Stimulated activated CD8-positive, alpha-beta memory T cell treated with anti-CD3 and anti-CD28 coated beads, Interleukin-15, amount 100 ng/mL, for 4 hours (primary cell): ENCODE measurements at places on chromosomes 5 and 9.

GRCh38 chr9:19788614-19789271 lies at the start of gene SLC24A2:
Gene SLC24A2, minus strand, starts transcription at chr9:19789037.
- DNase-seq = no peak

DNA sequence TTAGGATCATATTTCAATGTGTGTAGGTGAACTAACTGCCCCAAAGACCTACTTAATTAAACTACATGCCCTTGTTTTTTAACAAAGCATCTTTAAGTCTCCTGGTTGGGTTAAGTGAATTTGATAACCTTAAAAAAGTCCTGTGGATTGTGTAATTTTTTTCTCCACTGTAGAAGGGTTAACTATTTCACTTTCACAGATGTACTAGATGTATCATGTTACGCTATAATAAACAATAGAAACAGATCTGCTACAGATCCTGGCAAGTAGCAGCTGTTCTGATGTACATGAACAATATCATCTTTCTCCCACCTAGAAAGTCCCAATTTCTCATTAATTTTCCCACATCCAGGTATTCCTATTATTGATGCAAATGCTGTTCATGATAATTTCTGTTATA lies 18.9 kb downstream of the KIF24 start:
- DNase-seq = no peak

- DNase-seq = no peak
Observed at GRCh38 chr9:33765411-33765810, 29.9 kb upstream of the PRSS3 start.

DNA sequence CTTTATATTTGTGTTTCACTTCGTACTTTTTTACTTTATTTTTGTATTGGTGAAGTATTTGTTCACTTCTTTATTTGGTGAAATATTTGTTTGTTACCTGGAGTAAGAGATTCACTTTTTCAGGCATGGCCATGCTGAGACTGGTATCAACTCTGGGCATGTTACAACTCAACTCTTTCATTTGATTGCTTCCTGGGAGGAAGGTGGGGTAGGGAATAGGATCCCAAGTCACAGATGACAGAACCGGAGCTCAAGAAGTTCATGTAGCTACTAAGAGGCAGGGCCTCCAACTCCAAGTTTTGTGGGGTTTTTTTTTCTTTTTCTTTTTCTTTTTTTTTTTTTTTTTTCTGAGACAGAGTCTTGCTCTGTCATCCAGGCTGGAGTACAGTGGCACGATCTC lies 6.1 kb upstream of the ADGRD2 start:
- no peak for DNase-seq

GRCh38 chr5:87945286-87945650 lies 323.4 kb downstream of the TMEM161B start:
- no peak for DNase-seq

DNA sequence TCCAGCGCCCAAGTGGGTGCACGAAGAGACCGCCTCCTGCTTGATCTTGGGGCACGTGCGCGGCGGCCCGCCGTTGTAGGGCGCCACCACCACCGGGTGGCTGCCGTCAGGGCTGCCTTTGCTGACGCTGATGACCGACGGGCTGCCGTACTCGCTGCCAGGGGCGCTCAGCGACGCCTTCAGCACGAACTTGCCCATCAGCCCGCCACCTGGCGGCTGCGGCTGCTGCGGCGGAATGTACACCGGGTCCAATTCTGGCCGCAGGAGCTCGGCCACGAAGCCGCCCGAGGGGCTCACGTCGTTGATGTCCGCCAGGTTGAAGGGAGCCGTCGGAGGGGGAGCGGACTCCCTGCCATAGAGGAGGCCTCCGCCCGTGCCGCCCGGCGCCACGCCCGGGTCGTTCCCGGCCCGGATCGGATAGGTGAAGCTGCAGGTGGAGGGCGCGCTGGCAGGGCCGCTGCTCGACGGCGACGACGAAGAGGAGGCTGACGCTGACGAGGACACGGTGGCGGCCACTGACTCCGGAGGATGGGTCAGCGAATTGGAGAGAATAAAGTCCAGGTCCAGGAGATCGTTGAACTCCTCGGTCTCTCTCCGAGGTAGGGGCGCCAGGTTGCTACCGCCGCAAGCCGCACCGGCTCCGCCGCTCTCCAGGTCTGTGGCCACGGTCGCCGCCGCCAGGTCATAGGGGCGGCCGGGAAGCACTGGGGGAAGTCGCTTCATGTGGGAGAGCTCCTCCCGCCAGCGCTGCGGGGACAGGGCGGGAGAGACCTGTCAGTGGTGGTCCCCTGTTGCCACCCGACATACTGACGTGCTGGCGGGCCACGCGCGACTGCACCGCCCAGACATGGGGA lies 1.8 kb downstream of the KLF4 start:
- no peak for DNase-seq

GRCh38 chr5:76528547-76529331 lies 94.5 kb downstream of the F2RL2 start:
- no peak for DNase-seq

- DNase-seq = no peak
Observed at GRCh38 chr5:150641006-150641570, 628 bp downstream of the SYNPO start.

DNA sequence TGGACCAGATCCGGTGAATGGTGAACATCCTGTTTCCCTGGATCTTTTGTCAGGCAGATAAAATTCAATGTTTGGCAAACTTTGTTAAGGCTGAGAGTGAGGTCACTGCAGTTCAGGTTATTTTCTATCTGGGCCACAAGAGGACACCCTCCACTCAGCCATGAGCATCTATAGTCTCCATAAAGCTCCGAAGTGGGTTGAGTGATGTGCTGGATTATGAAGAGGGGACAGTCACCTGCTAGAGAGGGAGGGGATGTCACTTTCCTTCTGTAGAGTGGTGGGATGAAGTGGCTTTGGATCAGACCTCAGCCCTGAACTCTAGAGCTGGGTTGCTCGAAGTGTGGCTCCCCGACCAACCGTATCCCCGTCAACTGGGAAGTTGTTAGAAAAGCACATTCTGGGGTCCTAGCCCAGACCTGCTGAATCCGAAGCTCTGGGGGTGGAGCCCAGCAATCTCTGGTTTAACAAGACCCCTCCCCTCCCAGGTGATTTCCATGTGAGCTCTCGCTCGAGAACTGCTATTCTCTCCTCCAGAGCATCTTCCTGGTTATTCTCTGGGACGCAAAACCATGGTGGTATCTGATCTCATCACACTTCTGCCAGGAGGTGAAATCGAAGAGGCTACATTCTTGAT lies 31.8 kb upstream of the FGF1 start:
- no peak for DNase-seq

- DNase-seq = no peak
Observed at GRCh38 chr9:111662576-111663300, 1.3 kb downstream of the GNG10 start.

DNA sequence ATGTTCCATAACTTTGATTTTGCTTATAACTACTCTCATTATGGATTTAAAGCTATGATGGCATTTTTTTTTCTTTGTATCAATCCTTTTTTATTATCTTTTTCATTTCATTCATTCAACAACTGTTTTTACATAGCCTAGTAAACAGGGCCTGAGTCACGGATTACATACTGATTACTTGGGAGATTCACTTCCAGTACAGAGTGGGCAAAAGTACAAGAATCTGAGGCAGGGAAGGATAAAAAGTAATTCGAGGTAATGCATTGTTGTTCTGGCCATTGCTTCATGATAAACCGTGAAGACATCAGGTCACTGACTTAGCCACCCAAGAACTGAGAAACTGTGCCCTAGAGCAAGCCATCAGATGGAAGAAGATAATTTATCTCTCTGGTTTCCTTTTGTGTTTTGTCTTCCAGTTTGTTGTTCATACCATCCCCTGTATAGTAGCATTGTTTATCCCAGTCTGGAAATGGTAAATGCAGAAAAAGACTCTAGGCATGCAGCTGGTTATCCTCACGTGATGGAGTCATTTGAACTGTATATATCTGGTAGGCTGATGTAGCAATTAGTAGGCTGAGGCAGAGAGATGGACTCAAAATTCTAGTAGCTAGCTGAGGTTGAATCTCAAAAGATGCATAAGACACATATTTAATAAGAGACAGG lies 145.6 kb downstream of the CNTLN start:
- no peak for DNase-seq

DNA sequence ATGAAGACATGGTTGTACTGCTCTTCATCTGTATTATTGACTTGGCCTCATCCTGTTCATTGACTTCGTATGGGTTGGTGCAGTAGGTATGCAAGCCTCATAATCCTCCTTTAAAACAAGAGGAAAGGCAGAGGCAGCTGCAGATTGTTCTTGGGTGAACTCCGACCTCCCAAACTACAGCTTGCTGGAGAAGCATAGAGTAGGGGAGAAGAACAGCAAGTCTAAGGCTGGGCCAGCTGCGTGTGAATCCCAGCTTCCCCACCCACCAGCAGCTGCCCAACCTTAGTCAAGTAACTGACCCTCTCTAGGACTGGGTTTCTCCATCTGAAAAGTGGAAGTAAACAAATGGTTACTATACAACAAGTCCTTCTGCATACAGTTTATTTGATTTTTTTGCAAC lies 114.5 kb upstream of the WWC1 start:
- no peak for DNase-seq

DNA sequence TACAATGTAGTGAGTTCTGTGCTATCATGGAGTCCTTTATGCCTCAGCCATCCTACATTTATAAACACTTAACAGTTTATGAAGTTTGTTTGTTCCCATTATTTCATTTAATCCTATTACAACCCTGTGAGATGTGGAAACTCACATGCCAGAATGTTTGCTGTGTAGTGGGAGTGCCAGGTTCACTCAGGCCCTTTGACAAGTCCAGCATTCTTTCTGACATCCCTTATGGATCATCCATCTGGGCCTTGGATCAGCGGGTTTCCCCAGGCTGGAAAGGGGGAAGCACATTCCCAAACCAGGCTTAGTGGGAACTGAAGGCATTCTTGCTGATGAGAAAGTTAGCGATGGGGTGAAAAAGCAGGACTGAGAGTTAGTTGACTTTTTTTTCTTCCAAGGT lies 128.1 kb upstream of the OTULINL start:
- DNase-seq = no peak

GRCh38 chr9:69141851-69142250 lies 32.2 kb upstream of the TJP2 start:
- DNase-seq = no peak

- DNase-seq = no peak
Observed at GRCh38 chr9:116061546-116062205, 91.9 kb upstream of the PAPPA start.

DNA sequence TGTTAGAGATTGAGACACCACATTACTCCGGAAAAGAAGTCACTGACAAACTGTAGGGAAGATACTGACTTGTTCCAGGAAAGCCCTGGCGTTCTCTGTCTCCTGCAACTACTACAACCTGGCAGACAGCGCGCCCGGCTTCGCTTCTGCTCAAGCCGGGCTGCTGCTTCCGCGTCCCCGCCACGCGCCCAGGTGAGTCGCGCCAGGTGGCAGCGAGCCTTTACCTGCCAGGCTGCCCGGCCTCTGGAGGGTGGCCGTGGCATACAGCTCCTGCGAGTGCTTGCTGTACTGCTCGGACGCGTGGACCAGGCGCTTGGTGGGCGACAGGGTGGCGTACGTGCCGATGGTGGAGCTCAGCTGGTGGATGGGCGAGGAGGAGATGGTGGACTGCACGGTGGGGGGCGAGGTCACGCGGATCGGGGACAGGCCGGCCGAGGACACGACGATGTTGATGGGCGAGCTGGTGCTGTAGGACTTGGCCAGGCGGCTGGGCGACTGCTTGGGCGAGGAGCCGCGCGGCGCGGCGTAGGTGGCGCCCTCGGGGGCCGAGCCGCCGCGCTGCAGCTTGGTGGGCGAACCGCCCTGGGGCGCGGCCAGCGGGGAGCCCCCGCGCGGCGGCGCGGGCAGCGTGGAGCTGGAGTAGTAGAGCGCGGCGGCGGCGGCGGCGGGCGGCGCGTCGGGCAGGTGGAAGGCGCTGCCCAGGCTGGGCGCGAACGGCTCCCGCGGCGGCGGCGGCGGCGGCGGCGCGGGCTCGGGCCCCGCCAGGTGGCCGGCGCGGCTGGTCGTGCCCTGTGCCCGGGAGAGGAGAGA lies 519.6 kb downstream of the CTNND2 start:
- no peak for DNase-seq

- DNase-seq = no peak
Observed at GRCh38 chr5:181187500-181188213, 17.3 kb downstream of the TRIM7 start.

GRCh38 chr9:87285183-87285850 lies 212.3 kb upstream of the DAPK1 start:
- DNase-seq = no peak

DNA sequence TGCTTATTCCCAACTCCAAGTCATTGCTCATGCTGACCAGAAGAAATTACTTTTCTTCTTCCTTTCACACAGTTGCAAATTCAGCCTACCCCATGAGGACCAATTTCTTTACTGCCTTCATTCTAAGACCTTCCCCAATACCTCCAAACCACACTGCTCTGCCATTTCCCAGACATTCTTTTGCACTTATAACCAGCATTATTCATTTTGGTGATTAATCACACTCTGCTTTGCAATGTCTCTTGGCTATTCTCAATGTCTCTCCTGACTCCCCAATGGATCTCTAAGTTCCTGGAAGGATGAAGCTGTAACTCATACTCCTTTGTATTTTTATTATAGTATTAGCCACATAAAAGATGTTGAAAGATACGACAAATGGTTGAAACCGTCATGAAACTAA lies 105.7 kb upstream of the RANBP3L start:
- DNase-seq = no peak

GRCh38 chr9:114301798-114302565 lies 20.9 kb upstream of the ORM1 start:
- DNase-seq = no peak

- no peak for DNase-seq
Observed at GRCh38 chr9:93899609-93900435, 55.3 kb downstream of the BARX1 start.

- DNase-seq = no peak
Observed at GRCh38 chr5:116046261-116046660, 14.0 kb downstream of the ARL14EPL start.

GRCh38 chr5:146565764-146566367 lies 49.9 kb upstream of the GPR151 start:
- no peak for DNase-seq

GRCh38 chr9:108786901-108787689 lies 68.7 kb downstream of the ACTL7B start:
- DNase-seq = no peak

DNA sequence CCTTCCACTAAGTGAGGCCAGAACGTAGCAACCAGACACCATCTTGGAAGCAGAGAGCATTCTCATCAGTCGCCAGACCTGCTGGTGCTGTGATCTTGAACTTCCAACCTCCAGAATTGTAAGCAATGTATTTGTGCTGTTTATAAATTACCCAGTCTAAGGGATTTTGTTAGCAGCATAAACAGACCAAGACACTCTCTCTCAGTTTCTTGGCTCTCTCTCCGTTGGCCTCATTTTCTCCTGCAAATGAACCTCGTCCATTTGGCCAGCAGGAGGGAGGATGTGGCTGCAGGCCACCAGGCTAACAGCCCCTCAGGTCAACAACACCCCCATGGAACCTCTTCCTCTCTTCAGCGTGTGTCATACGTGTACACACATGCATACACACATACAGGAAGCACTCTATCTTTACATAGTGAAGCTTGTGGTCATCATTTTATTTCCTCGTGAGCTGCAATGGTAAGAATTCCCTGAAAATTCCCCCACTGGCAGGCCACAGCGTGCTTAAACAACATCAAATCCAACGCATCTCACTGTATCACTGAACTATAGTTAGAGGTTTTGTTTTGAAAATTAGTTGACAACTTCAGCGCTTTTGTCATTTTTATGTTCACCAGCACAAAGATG lies 62.8 kb upstream of the PPP1R26 start:
- no peak for DNase-seq
